ENCODE measurements at places on chromosomes 1 and 21.

DNA sequence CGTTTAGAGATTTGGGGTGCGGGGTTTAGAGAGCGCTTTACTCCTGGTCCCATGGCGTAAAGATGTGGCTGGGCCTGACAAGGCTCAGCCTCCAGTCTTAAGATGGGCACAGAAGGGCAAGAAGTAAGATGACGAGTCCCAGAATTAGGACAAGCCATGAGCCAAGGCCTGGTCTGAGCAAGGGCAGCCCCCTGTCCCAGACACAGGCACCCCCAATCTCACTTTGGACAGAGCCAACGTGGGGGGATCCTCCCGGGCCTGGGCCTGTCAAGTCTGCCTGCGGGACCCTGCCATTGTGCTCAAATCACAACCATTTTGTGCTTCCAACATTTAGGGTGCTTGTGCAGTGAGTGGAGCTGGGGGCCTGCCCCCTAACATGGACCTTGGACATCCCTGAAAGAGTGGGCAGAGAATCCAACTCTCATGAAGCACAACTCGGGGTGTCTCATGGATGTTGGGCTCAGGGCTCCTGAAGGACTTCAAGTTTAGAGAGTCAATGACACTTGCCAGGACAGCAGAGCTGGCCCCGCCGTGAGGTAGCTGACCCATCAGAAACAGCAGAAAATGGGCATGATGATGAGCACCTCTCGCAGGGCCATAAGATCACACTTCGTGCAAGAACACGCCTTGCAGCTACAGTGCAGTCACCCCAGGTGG is 52.6 kb downstream of the KIF21B start:
- DNase-seq = no peak

DNA sequence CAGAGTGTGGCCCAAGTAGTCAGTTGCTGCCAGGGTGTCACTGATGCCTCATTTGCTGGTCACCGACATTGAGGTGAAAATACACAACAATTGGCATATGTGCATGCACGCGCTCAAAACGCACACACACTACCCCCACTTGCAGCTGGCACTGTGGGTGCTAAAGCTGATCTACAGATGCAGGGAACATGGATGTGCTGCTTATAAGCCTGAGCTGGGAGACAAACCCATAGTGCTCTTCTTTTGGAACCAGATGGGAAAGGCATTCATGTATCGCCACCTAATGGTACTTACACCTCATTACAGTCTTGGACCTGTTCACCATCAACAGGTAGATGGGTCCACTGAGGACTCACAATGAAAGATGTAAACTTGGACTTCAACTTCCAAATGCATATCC is 70.3 kb upstream of the CAMK1G start:
- DNase-seq = no peak

DNA sequence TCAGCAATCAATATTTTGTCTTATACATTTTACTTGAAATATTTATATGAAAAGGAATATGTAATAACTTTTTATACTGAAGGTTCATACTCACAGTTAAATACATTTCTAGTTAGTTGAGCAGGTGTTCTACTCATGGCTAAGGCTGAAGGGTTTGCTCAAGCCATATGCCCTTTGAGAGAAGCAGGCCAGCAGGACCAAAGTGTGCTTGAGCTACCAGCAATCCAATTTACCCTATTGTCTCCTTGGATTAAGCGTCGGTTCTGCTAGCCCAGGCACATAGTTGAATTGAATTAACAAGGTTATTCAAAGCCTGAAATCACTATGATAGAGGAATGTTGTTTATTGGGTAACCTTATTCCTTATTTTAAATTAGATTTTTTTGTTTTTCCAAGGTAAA is 151.5 kb upstream of the BACE2 start:
- no peak for DNase-seq

- no peak for DNase-seq
Observed at GRCh38 chr1:115458426-115459114, 120.5 kb upstream of the NGF start.

DNA sequence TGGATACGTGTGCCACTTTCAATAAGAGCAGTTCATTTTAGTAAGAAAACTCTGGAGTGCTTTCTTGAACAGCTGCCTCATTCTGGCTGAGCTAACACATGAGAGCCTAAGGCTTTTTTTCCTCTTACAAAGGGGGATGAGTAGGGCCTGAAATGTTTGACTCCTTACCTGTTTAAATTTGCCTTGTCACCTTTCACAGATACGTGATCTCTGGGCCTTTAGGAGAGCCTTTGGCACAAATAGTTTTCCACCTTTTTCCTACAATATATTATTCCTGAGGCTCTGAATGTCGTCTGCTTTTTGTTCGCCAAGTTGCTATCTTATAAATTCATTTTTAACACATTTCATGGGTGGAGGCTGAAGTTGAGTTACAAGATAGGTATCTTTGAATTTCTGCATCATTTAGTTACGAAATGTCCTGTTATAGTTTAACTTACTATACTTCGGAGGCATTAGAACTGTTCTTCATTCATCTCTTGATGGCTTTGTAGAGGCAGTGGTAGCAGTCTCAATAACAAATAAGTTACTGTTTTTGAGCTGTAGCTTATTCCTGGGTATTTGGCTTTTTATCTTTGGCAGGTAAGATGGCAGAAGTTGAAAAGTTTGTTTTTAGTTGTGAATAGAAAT is 17.2 kb downstream of the UBAP2L start:
- DNase-seq = no peak

- DNase-seq = no peak
Observed at GRCh38 chr1:109650609-109651008, 5.3 kb upstream of the GSTM4 start.

DNA sequence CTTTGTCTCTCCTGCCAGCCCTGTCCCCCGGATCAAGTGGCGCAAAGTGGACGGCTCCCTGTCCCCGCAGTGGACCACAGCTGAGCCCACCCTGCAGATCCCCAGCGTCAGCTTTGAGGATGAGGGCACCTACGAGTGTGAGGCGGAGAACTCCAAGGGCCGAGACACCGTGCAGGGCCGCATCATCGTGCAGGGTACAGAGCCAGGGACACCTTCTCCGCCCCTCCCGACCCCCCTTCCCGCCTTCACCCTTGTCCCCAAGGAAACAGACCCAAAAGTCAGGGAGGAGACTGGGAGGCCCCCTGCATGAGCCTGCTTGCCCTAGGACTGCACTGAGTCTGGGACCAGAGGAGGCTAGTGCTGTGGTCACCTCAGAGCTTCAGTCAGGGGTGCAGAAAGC is 18.2 kb downstream of the CNTN2 start:
- DNase-seq = no peak

DNA sequence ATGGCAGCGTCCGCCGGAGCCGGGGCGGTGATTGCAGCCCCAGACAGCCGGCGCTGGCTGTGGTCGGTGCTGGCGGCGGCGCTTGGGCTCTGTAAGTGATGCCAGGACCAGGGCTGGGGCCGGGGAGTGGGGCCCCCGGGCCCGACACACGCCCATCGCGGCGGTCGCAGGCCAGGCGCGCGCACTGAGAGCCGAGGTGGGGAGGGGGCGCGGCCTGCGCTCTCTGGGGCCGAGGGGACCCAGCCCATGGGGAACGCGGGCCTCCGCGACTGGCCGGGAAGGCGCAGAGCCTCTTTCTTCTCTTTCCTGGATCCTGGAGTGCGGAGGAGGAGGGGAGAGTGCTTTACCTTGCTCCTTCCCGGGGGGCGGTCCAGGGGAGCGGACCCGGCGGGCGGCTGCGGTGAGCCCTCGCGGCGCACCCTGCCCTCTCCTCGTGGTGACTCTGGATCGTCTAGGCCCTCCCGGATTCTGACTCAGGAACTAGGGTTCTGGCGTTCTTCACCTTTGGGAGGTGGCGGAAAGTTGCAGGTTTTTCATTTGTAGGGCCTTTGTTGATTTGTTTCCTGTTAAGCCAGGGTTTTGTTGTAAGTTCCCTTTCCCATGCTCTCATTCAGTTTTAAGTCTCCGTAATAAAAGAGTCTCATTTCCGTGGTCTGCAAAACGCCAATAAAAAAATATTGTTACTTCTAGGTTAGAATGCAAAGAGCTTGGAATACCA is 529 bp downstream of the MPZL1 start:
- DNase-seq = no peak

GRCh38 chr1:117695796-117696490 is 90.1 kb downstream of the TENT5C start:
- DNase-seq = no peak

DNA sequence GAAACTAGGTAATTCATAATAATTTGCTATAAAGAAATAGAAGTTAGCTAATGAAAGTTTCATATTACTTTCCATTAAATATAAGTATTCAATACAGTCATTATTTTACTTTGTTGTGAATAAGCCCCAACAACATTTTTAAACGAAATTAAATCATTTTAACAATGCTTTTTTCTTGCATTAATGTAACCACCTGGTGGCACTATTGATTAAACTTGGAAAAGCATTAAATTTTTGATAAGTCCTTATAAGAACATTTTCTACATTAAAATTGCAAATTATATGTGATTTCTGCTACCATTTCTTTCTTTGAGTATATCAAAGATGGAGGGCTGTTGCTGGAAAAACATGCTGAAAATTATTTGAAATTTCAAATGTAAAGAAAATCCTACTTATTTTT is 918.8 kb upstream of the TMPRSS15 start:
- no peak for DNase-seq

GRCh38 chr1:202162047-202162417 is 1.6 kb upstream of the PTPN7 start:
- peak; percentile 51 for DNase-seq

GRCh38 chr1:92291372-92291999 is 7.3 kb downstream of the GLMN start:
- no peak for DNase-seq

- DNase-seq = no peak
Observed at GRCh38 chr21:35050348-35051286, 1.5 kb upstream of the RUNX1 start.

DNA sequence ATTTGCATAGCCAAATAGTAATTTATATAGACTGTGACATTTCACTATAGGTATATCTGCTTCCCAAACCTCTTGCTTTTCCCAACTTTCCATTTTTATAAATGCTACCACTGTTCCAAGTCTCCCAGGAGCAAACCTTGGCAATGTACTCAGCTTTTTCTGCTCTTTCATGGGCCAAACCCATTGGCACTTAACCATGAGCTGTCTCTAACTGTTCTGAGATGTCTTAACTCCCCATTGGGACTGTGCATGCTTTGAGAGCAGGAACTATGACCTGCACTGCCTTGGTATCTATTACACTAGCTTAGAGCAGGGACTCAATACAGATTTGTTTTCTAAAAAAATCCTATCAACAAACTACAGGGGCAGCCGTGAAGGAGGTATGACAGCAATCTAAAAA is 22.5 kb upstream of the KHDRBS1 start:
- no peak for DNase-seq

- DNase-seq = no peak
Observed at GRCh38 chr1:110185181-110185580, 24.9 kb upstream of the KCNC4 start.

- DNase-seq = no peak
Observed at GRCh38 chr1:90175490-90176167, 180.7 kb downstream of the ZNF326 start.

GRCh38 chr1:99062192-99062591 is 57.5 kb upstream of the PLPPR5 start:
- no peak for DNase-seq

GRCh38 chr1:36051821-36052220 is 32.1 kb upstream of the TEKT2 start:
- no peak for DNase-seq

DNA sequence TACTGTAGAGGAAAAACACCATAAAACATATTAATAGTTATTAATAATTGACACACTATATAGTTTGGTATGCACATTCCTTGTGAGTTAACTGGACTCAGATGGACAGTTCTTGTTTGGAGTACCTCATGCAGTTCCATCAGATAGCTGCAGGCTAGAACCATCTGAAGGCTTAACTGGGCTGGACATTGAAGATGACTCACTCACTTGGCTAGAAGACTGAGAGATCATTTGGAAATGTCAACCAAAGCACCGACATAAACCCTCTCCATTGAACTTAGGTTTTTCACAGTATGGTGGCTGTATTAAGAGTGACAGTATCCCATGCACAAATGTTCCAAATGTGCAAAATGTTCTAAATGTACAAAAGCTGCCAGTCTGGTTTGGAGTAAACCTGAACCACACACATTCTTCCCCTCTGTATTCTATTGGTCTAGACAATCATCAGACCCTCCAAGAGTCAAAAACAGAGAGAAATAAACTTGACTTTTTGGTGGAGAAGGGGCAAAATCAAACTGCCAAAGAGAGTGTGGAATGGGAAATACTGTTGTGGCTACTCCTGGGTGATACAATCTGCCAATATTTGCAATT is 708.4 kb downstream of the KCNT2 start:
- no peak for DNase-seq

GRCh38 chr1:210757677-210758076 is 376.3 kb downstream of the KCNH1 start:
- no peak for DNase-seq

DNA sequence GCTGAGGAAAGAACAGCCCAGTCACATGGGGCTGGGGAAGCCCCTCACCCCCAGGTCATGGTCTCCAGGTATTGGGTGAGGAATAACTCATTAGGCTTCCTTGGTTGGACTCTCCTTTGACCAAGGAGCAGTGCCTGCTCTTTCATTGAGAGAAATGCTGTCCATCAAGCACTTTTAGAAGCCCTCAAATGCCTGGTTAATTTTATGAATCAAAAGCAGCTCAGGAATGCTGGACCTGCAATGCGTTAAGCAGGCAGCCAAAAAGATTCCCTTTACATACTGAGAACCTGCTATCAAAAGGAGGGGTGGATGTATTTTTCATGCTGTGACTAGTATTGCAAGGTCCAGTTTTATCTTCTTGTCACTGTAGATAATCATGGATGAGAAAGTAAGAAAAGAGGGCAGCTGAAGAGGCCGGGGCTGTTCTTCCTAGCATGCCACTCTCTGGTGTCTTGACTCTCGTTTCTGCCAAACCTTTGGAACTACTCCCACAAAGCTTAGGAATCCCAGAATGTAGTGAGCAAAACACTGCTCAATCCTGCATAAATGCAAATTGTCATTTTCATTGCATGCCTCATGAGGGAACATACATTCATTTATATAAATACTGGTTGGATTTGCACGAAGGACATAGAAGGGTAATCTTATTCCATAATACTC is 2.1 kb upstream of the CD58 start:
- DNase-seq = no peak

DNA sequence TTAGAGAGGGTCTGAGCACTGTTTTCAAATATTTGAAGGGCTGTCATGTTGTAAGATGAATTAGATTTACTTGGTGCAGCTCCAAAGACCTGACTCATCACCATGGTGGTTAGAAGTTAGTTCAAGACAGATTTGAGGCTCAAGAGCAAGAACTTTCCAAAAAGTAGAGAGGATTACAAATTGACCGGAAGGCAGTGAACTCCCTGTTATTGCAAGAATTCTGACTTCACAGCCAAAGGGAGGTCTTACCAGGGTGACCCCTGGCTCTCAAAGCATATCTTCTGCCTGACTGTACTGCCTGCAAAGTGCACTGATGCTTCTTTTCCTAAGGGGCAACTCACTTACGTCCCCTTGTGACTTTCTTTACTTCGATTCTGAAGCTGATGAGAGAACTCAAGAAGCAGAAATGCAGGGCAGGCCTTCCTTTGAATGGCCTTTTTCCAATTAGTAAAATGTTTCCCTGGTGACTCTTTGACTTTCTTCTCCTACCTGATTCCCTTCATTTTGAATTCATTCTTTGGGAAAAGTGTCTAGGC is 86.4 kb downstream of the NAV1 start:
- DNase-seq = no peak

- DNase-seq = peak; percentile 76
Observed at GRCh38 chr1:210446479-210446878, 117.8 kb downstream of the HHAT start.

- DNase-seq = no peak
Observed at GRCh38 chr1:115952547-115952946, 23.8 kb upstream of the SLC22A15 start.
